ENCODE measurements at places on chromosomes 1 and 21.
A peak's percentile ranks its signal among the peaks of the same experiment; 100 is the strongest.

DNA sequence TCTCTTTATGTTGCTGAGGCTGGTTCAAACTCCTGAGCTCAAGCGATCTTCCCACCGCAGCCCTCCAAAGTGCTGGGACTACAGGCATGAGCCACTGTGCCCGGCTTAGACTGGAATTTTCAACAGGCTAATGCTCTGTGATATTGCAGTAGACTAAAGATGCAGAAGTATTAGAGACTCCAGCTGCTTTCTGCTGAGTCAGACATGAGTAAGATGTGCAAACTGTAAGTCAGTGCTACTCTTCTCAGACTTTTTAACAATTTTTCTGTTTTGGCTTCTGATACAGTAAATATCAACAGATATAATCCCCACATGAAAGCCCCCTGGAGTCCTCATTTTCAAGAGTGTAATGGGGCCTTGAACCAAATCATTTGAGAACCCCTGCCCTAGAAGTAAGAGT is 29.3 kb upstream of the NLRP3 start:
- DNase-seq = no peak

GRCh38 chr1:229156872-229157271 is 114.0 kb upstream of the RAB4A start:
- DNase-seq = peak; percentile 40

- no peak for DNase-seq
Observed at GRCh38 chr1:227796359-227796915, 19.0 kb upstream of the PRSS38 start.

DNA sequence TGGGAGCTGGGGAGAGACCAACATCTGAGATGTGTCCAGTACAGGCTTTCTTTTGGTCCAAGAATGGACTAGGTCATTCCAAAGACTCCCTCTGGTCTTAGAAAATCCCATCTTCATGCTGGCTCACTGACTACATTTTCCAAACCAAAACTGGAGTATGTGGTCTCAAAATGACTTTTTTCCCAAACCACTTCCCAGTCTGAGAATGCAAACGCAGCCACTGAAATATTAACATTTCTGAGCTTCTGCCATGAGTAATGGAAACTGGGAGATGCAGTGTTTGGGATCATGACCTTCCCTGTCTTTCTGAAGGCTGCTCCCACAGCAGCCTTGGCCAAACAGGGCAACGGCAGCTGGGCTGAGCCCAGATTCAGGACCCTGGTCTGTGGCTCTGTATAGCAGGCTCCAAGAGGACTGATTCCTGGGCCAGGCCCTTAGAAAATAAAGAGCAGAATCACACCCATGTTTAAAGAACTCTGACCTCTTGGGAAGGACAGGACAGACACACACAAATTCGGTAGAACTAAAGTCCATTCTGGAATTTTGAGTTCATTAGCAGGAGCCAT is 62.1 kb upstream of the CNTN2 start:
- DNase-seq = no peak

GRCh38 chr1:31416101-31416736 is 3.2 kb downstream of the SERINC2 start:
- DNase-seq = no peak

GRCh38 chr1:1004420-1004779 is 4.5 kb upstream of the HES4 start:
- DNase-seq = no peak

- no peak for DNase-seq
Observed at GRCh38 chr1:83709662-83710061, 289.3 kb downstream of the TTLL7 start.

DNA sequence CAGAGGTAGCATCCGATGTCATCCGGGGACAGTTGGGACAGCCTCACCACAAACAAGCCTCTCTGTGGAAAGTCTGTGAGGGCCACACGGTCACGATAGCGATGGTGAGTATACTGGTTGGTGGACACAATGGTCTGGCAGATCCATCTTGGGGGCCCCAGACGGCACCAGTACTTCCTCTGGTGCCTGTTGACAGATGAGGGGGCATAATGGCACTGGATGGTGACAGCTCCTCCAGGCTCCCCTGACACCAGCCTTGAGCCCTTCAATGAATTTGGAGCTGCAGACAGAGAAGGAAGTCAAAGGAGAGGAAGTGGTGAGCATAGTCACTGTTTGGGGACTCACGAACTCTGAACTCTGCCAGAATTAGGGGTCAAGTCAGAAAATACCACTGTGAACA is 8.0 kb downstream of the FCAMR start:
- no peak for DNase-seq

DNA sequence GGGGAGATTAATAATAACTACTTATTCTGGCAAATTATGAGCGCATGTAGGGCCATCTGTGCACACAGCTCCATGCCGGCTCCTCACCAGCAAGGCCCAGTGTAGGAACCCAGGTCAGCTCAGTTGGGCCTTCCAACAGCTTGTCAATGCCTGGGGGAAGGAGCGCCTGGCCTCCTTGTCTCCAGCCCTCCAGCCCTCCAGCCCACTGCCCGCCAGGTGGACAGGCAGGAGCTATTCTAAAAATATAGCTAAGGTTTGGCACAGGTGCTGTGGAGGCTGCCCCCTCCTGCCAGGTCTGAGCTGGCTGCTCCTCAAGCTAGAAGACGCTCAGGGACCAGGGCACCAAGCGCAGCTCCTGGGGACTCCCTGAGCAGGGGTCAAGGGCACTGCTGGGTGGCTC is 85.7 kb downstream of the GRIK3 start:
- DNase-seq = no peak

DNA sequence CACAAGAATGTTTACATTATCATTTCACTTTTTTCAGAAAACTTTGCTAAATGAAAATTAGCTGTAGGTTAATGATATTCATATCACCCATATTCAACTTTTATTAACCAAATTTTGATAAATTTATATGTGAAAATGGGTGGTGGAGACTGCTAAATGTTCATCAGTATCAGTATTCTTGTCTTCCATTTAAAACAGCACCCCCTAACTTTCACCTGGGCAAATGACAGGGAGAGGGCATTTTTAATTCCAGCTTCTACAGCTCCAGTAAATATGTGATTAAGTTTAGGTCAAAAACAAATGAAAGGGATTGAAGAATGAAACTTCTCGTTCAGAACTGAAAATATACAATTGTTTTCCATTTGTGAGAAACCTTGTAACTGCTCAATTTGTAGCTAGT is 722.2 kb downstream of the KCNT2 start:
- no peak for DNase-seq

- DNase-seq = no peak
Observed at GRCh38 chr1:4627353-4627752, 27.1 kb upstream of the AJAP1 start.

DNA sequence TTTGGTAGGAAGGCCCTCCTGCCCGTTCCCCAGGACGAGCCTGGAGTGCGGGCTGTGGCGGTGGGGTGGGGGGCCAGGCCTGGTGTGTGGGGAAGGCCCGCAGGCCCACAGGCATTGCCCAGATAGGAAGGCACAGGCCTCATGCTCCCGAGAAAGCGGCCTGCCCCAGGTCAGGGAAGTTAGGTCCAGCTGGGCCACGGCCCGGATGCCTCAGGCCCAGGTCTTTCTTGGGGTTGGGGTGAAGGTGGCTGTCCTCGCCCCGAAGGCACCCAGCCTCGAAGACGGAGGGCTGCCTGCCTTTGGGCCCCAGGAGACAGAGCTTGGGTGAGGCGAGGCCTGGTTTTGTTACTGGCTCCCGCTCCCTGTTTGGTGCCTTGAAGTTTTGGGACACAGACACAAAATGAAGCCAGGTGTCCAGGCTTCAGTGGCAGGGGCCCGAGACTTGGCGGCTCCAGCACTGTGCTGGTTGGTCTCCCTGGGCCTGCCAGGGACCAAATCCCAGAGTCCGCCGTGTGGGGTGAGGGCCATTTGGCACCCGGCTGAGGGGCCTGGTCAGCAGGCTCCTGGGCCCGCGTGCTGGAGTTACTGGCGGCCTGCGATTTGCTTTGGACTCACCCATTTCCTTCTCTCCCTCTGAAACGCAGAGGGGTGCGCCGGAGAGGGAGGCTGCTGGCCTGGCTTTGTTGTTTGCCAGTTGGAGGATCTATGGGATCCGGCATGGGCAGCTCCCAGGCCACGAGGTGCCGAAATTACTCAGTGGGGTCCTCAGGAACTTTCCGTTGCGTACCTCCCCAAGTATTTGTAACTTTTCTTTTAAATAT is 2.0 kb downstream of the SKI start:
- DNase-seq = no peak

DNA sequence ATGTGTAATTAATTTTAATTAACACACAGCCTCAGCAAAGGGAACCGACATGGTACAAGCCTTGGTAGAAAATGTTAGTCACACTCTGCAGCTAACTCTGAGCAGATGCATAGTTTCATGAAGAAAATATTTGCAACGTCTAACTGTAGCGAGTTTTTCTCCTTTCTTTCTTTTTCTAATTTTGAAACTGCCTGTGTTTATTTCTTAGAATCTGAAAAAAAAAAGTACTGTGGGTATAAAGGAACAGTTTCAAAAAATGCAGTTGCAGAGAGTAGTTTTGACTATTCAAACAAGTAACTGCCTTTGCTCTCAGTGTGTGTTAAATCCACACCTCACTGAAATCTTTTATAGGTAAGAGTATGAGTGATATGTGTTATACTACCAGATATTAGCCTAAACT is 149.9 kb upstream of the C1orf105 start:
- DNase-seq = peak; percentile 70

- DNase-seq = no peak
Observed at GRCh38 chr1:29925058-29925457, 688.7 kb downstream of the PTPRU start.

DNA sequence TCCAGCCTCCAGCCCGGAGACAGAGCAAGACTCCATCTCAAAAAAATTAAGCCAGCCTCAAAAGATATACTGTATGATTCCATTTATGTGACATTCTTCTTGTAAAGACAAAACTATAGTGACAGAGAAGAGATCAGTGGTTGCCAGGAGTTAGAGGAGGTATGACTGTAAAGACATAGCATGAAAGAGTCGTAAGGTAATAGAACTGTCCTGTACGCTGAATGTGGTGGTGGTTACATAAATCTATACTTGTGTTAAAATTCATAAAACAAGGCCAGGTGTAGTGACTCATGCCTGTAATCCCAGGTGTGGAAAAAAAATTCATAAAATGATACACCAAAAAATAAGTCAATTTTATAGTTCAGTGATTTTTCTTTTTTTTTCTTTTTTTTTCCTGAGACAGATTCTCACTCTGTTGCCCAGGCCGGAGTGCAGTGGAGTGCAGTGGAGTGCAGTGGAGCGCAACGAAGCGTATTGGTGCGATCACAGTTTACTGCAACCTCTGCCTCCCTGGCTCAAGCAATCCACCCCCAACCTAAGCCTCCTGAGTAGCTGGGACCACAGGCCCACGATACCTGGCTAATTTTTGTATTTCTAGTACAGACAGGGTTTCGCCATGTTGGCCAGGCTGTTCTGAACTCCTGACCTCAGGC is 84.9 kb upstream of the CXADR start:
- DNase-seq = no peak

- DNase-seq = no peak
Observed at GRCh38 chr21:45139473-45139872, 65.1 kb downstream of the ADARB1 start.

GRCh38 chr1:222543817-222544216 is 4.1 kb downstream of the HHIPL2 start:
- DNase-seq = no peak

DNA sequence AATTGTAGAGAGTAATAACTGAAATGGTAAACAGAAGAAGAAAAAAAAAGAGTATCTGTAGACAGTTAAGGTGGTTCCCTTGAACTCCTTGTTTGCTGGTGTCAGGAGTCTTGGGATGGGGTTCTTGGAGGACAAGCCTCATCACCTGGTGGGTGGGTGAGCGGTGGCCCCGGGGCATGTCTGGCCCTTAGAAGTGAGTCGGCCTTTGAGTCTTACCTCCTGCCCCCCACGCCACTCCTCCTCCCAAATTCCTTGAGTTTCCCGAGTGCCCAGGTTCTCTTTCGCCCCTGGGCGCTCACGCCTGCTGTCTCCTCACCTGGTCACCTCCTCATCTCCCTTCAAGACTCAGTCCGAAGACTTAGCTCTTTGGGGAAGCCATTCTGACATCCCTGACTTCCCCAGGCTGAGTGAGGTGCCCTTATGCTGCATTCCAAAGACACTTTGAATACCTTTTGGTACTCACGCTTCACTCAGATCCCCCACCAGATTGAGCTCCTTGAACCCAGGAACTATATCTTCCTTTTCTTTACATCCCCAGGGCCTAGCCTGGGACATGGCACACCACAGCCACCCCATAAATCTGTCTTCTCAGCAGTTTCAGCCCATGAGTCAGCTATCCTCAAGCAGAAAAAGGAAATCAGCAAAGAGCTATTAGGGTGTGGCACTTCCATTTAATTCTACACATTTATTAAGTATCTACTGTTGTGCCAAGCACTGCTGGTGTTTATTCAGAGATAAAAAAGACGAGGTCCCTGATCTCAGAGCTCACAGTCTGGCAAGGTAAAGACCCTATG is 13.5 kb upstream of the IKBKE start:
- no peak for DNase-seq

DNA sequence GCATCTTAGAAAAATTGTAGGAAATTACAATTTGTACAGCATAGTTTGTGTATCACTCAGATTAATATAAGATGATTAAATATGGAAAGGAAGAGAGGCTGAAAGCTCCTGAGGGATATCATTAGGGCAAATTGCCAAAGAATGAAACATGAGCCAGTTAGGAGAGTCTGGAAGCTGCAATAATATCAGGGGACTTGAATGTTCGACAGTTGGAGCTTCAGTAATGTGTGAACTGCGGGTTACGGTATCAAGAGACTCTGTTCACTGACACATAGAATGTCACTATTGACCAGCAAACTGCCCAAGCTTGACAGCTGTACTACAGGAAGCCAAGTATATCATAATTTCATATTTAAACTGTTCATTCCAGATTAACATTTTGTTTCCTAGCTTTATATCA is 157.2 kb downstream of the DENND1B start:
- peak; percentile 35 for DNase-seq

DNA sequence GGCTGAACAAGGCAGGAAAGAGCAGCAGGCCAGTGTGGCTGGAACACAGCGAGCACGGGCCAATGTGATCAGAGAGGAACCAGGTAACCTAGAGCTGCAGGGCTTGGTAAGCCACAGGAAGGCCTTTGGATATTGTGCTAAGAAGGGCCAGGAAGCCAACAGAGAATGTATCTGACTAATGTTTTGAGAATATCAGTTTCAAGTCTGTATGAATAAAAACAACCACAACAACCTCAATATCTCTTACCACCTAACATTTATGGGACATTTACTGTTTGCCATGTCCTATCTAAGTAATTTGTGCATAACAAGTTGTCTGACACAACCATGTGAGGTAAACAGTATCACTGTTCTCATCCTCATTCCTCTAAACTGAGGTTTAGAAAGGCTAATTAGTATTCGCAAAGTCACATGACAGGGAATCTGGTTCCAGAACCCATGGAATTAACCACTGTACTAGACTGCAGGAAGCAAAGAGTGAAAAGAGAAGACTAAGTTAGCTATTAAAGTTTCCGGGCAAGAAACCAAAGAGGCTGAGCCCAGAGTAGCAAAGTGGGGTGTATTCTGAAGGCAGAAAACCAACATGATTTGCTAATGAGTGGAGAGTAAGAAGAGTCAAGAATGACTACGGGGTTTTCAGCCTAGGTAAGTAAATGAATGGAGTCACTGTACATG is 38.9 kb downstream of the SPRTN start:
- DNase-seq = no peak
